ENCODE measurements at places on chromosomes 11 and 22.

- DNase-seq = no peak
Measured at GRCh38 chr22:49492741-49493251, 334.9 kb downstream of the BRD1 start.

- DNase-seq = no peak
Measured at GRCh38 chr11:61529537-61530225, 21.1 kb downstream of the LRRC10B start.

DNA sequence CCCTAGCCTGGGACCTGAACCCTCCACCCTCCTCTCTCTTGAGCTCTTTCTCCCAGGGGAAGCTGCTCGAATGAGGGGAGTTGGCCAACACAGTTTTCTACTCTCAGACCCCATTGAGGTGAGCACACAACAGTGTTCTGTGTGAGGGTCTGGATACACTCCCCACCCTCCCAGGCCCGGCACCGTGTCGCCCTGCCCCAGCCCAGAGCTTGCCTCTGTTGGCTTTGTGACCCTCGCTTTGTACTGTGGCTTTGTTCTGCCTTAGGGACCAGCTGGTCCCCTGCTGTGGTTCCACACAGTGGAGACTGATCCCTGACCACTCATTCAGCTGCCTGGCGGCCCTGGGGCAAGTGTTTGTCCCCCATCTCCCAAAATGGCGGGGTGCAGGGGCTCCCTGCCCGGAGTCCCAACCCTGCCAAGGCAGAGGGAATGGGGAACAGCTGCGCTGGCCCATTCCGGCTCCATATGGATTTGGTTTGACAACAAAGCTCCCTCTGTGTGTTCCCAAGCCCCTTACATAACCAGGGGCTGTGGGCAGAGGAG is 8.3 kb downstream of the ST3GAL4 start:
- no peak for DNase-seq

- peak; percentile 86 for DNase-seq
Measured at GRCh38 chr22:41931701-41932269, 5.2 kb upstream of the TNFRSF13C start.

- DNase-seq = no peak
Measured at GRCh38 chr11:709109-709997, 3.3 kb downstream of the EPS8L2 start.

GRCh38 chr22:42688241-42689211 is 32.1 kb downstream of the A4GALT start:
- no peak for DNase-seq

DNA sequence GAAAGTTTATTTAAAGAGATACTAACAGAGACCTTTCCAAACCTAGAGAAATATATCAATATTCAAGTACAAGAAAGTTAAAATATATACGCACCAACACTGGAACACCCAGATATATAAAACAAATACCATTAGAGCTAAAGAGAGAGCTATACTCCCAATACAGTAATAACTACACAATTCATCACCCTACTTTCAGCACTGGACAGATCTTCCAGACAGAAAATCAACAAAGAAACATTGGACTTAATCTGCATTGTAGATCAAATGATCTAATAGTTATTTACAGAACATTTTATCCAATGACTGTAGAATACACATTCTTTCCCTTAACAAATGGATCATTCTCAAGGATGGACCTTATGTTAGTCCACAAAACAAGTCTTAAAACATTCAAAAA is 311.9 kb downstream of the METTL15 start:
- no peak for DNase-seq

DNA sequence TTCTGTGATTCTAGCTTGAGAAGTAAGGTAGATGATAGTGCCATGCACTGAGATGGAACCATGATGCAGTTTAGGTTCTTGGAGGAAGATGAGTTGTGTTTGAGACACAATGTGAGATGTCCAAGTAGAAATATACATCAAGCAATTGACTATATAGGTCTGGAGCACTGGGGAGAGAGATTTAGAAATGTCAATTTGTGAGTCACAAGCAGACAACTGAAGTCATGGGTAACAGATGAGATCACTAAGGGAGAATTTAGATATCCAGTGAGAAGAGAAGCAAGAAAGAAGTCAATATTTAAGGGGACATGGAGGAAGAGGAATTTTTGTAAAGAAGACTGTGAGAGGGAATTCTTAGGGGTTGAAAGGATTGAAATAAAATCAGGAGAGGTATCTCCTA is 65.1 kb upstream of the RRAS2 start:
- no peak for DNase-seq

- no peak for DNase-seq
Measured at GRCh38 chr22:17470880-17471500, 92.3 kb upstream of the SLC25A18 start.

GRCh38 chr11:16000065-16000464 is 356.3 kb downstream of the SOX6 start:
- no peak for DNase-seq

- no peak for DNase-seq
Measured at GRCh38 chr11:1672613-1673350, 24.2 kb upstream of the KRTAP5-6 start.

GRCh38 chr22:49760630-49761571 is 66.8 kb downstream of the BRD1 start:
- peak; percentile 75 for DNase-seq

DNA sequence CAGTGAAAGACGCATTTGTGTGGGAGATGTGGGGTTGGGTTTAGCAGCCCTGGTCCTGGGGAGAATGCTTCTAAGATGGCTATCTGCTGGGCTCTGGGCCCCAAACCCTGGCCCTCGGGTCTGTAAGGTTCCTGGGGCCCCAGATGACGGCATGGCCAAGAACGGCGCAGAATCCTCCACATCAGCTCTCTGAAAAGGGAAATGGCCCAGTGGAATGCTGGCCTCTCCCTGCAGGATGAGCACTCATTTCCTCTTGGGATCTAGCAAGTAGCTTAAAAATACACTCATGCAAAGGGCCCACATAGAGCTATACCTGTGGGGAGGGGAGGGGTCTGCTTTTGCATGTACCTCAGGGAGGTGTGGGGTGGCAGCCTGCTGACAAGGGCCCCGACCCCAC is 37.5 kb upstream of the LINC01488 start:
- DNase-seq = no peak

DNA sequence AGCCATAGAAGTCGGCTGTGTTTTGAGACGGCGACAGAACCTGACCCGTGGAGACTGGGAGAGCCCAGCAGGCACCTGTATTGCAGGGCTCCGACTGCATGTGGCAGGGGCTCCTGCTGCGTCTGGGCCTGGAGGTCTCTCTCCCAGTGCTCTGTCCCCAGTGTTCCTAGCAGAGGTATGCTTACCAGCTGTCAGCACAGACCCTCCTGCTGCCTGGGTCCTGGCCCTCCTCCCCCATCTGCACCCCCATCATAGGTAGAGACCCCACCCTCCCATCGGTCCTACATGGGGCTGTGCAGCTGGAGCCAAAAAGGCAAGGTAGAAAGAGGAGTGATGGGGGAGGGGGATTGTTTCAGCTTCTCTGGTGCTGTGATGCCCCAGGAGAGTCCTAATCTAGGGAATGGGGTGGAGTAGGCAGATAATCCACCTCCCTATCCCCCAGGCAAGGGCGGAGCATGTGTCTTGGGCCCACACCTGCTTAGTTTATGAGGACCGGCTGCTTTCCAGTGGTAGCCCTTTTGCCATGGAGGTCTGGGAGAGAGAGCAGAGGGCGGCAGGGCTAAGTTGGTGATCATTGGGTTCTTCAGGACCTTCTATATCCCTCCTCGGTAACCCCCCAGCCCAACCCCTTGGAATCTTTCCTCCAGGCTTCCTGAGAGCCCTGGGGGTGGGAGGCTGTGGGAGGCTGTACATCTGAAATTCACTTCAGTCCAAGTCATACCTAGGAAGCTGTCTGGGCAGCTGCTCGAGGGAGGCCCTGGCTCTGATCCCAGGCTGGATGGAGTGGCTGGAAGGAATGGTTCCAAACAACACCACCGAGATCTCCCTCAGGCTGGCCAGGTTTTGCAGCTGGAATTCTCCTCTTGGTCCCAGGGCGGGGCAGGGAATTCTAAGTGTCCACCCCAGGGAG is 5.3 kb downstream of the SLC7A4 start:
- no peak for DNase-seq
